ENCODE measurements at places on chromosomes 11 and 22. TPM values are rescaled to one million over a fixed set of nuclear protein-coding genes. Genes with fewer than 3 reads are reported as not detected.

Gene PRMT3
- 23.3 TPM for total RNA-seq

Gene BATF2
- total RNA-seq = 1.3 TPM

- no peak for DNase-seq
Observed at GRCh38 chr11:65862191-65862735, 2.0 kb downstream of the MUS81 start.

- DNase-seq = peak; percentile 20
Observed at GRCh38 chr22:45842291-45842991, 134.5 kb downstream of the WNT7B start.

DNA sequence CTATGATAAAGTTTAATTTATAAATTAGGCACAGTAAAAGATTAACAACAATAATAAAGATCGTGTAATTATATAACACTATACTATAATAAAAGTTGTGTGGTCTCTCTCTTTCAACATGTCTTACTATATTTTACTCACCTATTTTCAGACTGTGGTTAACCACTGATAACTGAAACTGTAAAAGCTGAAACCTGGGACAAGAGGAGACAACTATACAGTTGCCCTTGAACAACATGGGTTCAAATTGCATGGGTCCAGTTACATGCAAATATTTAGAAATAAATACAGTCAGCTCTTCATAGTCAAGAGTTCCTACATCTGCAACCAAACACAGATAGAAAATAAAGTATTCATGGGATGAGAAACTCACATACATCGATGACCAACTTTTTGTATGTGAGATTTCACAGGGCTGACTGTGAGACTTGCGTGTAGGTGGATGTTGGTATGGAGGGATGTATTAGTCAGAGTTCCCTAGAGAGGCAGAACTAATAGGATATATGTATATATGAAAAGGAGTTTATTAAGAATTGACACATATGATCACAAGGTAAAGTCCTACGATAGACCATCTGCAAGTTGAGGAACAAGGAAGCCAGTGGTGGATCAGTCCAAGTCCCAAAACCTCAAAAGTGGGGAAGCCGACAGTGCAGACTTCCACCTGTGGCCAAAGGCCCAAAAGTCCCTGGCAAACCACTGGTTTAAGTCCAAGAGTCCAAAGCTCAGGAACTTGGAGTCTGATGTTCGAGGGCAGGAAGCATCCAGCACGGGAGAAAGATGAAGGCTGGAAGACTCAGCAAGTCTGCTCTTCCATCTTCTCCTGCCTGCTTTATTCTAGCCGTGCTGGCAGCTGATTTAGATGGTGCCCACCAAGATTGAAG, 359.5 kb downstream of the INSC start:
- DNase-seq = no peak

Data from mammary epithelial cell (primary cell).